AML-193 (cell line): ENCODE measurements at places on chromosomes 12 and 14.
A peak's percentile ranks its signal among the peaks of the same experiment; 100 is the strongest.

GRCh38 chr14:77544571-77544970 is 46.0 kb upstream of the ISM2 start:
- DNase-seq, result no peak

GRCh38 chr12:48651681-48652080 is 30.4 kb downstream of the KANSL2 start:
- no peak for DNase-seq

GRCh38 chr12:45343269-45344051 is 127.6 kb downstream of the ANO6 start:
- no peak for DNase-seq

GRCh38 chr12:131100031-131100674 is 146.4 kb downstream of the ADGRD1 start:
- no peak for DNase-seq

DNA sequence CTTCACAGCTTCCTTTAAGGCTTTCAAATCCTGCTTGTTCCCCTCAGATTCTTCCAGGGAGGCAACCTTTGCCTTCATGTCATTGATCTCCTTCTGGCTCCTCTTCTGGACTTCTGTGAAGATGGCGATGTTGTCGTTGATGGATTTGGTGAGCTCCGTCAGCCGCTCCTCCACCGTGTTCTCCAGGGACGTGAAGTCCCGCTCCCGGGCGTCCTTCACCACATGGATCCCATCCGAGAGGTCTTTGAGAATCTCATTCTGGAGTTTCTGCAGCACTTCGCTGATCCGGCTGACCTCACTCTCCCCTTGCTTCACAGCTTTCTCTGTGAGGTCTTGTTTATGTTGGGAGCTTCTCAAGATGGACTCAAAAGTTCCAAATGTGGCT is 7.9 kb downstream of the CKAP4 start:
- DNase-seq, result no peak

DNA sequence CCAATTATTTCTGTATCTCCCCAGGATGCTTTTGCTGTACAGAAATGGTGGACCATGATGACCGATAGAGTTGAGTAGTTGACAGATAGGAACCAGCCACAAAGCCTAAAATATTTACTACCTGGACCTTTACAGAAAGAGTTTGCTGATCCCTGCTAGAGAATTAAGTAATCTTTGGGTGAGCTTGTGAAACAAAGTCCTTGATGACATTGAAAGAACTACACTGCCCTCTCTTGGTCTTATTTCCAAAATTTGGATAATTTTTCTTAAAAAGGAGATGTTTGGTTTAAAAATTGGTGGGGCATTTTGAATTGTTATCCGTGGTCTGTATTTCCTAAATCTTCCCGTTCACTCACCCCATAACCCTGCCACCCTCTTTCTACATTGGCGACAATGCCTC is 13.7 kb upstream of the TCTN1 start:
- DNase-seq, result peak; percentile 78

- DNase-seq, result no peak
Observed at GRCh38 chr12:48947727-48948126, 9.6 kb downstream of the ARF3 start.
